Bone marrow (tissue), 2 donors: ENCODE measurements at places on chromosomes 11 and 22.

DNA sequence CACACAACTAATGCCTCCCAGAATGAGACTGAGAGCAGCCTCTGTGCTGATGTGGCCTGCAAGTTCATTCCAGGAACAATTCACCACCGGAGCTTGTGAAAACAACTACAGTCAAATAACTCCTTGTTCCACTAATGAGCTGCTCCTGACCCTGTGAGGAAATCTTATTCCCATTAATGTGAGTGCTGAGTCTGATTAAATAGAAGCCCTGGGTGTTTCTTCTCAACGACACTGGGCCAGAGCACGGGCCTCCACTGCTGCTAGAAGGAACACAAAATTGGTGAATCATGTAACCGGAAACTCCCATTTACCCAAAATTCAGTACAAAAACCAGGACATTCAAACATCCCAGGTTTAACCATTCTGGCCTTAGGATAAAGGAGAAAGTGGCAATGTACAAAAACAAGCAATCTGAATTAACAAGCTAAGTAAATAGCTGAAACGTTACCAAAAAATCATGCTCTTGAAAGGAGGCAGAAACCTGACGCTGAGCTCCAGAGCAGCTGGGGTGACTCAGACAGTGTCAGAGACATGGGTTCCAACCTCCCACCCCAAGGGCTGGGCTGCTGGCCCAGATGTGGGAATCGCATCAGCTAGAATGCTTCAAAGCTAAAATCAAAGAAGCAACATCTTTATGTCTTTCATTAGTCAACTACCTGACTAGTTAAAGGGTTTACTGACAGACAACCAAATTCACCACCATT is 26.7 kb downstream of the SERGEF start:
- no peak for DNase-seq

GRCh38 chr11:11034476-11034875 is 176.6 kb upstream of the ZBED5 start:
- no peak for DNase-seq

GRCh38 chr11:104624021-104624420 is 274.2 kb downstream of the CASP12 start:
- DNase-seq: no peak

DNA sequence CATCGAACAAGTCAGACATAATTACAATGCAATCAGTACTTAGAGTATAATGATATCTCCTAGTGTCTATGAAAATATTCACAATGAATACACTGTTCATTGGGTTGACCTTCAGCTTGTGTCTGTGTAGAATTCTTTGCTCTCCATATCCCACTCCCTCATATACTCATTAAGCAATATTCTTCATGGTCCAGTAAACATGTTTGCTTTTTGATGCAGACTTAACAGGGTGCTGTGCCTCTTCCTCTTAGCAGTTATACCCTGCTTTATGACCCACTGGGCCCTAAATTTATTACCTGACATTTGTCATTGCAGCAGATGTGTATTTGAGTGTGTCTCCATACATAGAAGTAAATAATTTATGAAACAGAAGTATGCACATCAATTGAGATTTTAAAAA is 352.5 kb upstream of the CCDC179 start:
- no peak for DNase-seq

- no peak for DNase-seq
Measured at GRCh38 chr11:6129011-6129410, 21.5 kb downstream of the OR56B4 start.

- no peak for DNase-seq
Measured at GRCh38 chr22:31691408-31691807, 29.4 kb upstream of the PISD start.

GRCh38 chr11:42066113-42066512 is 606.7 kb upstream of the LRRC4C start:
- DNase-seq: no peak

- no peak for DNase-seq
Measured at GRCh38 chr22:17775781-17776465, 1.7 kb upstream of the BID start.

DNA sequence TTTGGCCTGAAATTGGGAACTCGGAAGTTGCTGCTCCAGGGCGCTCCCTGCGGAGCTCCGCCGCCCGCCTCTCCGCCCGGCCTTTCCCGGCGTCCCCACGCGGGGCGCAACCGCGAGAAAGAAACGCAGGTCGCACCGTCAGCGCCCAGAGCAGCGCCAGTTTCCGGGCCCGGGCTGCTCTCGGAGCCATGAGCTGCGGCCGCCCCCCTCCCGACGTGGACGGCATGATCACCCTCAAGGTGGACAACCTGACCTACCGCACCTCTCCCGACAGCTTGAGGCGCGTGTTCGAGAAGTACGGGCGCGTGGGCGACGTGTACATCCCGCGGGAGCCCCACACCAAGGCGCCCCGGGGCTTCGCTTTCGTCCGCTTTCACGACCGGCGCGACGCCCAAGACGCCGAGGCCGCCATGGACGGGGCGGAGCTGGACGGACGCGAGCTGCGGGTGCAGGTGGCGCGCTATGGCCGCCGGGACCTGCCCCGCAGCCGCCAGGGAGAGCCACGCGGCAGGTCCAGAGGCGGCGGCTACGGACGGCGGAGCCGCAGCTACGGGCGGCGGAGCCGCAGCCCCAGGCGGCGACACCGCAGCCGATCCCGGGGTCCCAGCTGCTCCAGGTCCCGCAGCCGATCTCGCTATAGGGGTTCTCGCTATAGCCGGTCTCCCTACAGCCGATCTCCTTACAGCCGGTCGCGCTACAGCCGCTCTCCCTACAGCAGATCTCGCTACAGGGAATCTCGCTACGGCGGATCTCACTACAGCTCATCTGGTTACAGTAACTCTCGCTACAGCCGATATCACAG is 521 bp downstream of the SRSF8 start:
- DNase-seq: peak; percentile 46

- no peak for DNase-seq
Measured at GRCh38 chr11:88435415-88435814, 97.9 kb upstream of the CTSC start.

DNA sequence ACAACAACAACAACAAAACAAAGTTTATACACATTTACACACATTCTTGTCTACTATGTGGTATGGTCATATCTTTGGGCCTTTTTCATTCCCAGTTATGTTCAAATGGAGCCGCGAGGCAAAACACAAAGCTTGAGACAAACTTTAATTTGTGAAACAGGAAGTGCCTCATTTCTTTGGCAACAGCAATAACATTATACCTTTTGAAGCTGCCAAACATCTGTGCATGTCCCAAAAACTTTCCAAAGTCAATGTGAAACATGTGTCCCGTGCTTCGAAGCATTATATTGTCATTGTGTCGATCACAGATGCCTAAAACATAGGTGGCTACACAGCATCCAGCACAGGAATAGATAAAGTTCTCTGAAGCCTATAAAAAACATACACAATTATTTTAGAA is 25.0 kb upstream of the RPS13 start:
- DNase-seq: no peak

DNA sequence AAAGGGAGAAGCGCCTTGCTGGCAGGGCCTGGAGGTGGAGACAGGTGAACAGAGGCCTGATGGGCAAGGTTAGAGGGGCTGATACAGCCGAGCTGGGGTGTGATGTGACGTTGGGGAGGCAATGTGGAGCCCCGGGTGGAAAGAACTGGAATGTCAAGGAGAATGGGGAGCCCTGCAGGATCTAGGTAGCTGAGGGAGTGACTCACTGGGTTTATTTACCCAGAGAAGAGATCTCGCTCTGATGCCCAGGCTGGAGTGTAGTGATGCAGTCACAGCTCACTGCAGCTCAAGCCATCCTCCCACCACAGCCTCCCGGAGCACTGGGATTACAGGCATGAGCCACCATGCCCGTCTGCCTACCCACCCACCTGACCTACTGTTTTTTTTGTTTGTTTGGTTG is 1.9 kb upstream of the CYB5R3 start:
- DNase-seq: no peak

DNA sequence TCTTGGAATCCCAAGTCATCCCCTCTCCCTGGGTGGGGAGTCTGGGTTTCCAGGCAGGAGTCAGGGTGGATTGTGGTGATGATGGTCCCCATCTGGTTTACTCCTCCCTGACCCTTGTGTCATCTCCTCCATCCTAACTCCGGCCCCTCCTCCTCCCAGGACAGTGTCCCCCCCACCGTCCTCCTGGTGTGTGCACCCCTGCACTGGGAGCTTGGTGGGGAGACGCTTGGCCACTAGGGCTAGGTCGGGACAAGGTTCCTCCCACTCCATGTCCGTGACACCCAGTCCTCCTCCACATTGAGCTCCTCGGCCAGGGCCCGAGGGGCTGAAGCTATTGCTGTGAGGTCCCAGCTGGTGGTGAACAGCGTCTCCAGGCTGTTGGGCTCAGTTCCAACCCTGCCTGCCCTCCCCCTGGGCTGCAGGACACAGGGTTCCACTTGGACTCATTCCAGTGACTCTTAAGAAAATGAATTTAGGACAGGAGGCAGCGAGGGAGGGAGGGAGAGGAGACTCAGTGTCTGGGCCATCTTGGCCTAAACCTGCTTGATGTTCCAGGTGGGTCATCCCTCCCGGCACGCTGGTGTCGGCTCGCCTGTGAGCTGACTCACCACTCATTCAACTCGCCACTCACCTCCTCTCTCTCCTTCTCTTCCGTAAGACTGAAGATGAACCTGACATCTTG is 433.2 kb downstream of the TBC1D22A start:
- DNase-seq: no peak

- DNase-seq: no peak
Measured at GRCh38 chr11:128251140-128251539, 336.2 kb downstream of the ETS1 start.

DNA sequence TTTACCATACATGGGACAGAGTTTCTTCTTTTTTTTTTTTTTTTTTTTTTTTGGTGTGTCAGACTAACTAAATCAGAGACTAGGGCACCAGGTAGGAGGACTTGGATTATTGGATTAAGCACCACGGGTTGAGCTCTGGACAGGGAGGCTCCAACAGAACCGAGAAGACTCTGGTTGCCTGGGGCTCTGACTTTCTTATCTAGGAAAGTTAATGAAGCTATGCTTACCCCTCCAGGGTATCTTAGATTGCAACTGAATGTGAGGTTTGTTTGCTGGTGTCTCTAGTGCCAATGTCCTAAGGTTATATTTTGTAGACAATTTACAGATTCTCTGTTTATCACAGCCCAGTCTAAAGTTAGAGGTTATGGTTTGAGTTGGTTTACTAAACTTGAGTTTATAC is 18.1 kb downstream of the ETS1 start:
- no peak for DNase-seq

DNA sequence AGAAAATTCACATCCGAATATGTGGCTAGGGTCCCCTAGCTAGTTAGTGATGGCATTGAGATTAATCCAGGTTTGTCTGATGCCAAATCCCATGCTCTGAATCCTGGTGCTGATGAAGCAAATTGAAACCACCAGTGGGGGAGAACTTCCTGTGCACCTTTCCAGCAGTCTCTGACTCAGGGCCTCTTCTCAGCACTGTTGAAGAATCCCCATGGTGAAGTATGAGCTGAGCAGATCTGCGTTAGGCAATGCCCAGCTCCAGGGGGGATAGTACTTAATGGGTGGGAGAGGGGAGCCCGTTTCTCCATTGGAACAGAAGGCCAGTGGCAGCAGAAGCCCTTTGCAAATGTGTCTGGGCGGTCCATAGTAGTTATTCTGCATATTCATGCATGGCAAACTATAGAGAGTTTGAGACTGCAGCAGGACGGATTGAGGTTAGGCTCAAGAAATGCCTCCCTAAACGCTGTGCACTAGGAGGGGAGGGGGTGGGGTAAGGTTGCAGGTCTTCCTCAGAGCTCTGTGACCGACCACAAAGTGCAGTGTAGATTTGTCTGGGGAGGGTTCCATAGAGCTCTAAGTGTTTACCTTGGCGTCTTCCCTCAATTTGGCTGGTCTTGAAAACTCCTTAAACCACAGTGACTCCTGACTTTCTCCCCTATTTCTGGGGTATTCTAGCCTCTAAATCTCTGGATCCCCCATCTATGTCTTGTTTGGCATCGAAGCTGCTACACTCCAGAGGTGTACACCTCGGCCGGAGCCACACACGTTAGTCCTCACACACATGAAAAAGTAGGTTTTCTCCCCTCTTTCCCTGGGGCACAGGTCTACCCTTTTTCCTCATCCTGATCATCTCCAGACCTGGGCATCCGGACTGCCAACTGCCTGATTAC is 4.8 kb downstream of the POU2F3 start:
- DNase-seq: no peak

DNA sequence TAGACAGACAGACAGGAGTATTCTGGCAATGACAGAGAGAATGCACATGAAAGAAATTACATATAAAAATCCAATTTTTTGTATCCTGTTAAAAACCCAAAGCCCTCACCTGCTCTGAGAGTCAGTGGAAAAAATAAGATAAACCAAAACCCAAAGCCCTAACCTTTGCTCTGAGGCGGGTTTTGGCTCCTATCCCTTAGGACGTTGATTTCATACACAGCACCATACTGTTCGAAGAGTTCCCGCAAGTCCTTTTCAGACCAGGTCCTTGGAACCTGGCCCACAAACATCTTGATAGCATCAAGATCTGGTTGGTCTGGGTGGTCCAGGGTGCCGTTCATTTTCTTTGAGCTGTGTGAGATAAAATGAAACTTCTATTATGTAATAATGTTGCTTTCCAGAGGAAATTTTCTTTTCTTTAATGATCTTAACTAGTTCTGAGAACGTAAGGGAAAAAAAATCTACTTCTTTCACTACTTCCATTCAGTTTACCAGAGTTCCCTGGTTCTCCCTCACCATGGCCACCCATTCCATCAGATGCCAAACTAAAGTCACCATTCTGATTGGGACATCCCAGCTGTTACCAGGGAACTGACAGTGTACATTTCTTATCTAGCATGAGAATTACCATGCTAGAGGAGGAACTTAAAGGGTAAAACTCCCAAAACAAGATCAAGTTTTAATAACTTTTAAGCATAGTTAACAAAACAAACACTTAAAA is 39.9 kb upstream of the RAPSN start:
- no peak for DNase-seq

DNA sequence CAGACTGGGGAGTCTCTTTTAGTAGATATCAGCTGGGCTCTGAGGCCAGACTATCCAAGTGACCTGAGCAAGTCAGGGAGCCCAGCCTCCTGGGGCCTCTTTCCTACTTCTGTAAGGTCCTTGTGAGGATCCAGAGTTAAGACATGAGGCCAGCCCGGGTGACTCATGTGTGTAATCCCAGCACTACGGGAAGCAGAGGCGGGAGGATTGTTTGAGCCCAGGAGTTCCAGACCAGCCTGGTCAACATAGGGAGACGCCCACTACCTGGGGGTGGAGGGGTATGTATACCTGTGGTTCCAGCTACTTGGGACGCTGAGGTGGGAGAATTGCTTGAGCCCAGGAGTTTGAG is 36.9 kb upstream of the POLA2 start:
- DNase-seq: no peak

DNA sequence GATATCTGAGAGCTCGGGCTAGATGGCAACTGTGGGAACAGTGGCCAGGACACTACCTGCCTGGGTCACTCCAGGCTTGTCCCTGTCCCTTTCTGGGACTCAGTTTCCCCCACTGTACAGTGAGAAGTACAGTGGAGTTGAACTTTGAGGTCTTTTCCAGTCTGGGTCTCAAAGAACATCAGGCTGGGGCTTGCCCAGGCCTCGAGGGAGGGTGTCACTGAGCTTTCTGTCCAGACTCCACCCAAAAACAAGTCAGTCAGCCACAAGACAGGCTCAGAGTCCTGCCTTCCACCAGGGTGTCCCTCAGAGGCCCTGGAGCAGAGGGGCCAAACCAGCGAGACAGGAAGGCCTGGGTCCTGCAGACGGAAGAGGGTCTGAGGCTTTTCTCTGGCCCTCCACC is 2.0 kb upstream of the PLA2G3 start:
- no peak for DNase-seq
